ENCODE measurements at places on chromosomes 2 and 18.

DNA sequence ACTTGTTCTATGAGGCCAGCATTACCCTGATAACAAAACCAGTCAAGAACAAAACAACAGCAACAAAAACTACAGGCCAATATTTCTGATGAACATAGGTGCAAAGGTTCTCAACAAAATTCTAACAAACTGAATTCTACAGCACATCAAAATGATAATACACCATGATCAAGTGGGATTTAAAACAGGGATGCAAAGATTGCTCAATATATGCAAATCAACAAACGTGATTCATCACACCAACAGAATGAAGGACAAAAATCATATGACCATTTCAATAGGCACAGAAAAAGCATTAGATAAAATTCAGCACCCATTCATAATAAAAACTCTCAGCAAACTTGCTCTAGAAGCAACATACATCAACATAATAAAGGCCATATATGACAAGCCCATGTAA, 173.6 kb downstream of the CAMKMT start:
- DNase-seq, result no peak

GRCh38 chr2:164881524-164881923, 39.9 kb upstream of the COBLL1 start:
- no peak for DNase-seq

GRCh38 chr2:32591669-32592463, 36.0 kb upstream of the TTC27 start:
- DNase-seq, result no peak

- no peak for DNase-seq
Observed at GRCh38 chr2:16425462-16426336, 239.9 kb downstream of the CYRIA start.

- peak; percentile 72 for DNase-seq
Observed at GRCh38 chr2:24421668-24422067, 61.3 kb upstream of the ITSN2 start.

- DNase-seq, result no peak
Observed at GRCh38 chr2:165002638-165003037, 47.3 kb upstream of the SLC38A11 start.

DNA sequence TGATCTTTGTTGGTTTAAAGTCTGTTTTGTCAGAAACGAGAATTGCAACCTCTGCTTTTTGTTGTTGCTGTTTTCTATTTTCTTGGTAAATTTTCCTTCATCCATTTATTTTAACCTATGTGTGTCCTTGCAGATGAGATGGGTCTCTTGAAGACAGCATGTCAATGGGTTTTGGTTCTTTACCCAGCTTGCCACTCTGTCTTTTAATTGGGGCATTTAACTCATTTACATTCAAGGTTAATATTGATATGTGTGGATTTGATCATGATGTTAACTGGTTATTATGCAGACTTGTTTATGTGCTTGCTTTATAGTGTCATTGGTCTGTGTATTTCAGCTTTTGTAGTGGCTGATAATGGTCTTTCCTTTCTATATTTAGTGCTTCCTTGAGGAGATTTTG, 327.9 kb upstream of the SYT4 start:
- DNase-seq, result no peak

Data from HL-60 (cell line).